ENCODE measurements at places on chromosomes 2 and 18.

DNA sequence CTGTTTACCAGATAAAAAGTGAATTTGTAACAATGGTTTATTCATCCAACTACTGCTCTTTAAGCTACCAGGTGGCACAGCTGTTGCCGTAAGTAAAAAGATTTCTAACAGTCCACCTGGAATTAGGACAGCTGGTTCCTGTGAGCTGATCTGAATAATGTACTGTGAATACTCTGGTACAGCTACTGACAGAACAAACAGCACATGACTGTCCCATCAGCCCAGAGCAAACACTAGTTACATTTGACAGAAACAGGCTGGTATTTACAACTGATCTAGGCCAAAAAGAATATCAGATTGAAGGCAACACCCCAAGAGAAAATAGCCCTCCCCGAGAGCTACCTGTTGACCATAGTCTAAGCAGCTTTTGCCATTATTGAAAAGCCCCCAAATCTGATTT, 840.4 kb downstream of the CPS1 start:
- no peak for DNase-seq

DNA sequence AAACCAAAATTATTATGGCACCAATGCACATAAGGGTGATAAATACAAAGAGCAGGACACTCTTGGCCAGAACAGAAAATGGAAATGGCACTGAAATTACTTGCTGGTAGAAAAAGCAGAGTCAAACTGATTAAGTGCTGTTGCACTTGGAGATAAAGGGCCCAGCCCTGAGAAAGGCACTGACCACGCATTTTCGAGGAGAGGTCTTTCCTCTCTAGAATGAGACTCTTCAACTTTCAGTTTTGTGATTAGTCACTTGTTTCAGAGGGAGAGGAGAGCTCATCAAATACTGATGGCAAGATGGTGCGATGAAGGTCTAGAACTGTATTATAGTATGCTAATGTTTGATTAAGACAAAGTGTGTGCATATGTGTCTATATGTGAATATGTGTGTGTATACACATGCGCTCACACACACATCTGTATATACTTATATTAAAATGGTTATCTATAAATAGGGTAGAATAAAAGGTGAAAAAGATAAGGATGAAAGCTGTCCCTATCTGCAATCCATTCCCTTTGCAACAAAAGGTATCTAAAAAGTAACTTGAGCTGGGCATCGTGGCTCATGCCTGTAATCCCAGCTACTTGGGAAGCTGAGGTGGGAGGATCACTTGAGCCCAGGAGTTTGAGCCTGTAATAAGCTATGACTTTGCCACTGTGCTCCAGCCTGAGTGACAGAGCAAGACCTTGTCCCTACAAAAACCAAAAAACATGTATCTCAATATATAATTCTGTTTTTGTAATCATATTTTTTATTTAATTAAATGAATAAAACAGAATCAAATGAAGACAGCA, 48.8 kb upstream of the ZDBF2 start:
- DNase-seq = no peak

DNA sequence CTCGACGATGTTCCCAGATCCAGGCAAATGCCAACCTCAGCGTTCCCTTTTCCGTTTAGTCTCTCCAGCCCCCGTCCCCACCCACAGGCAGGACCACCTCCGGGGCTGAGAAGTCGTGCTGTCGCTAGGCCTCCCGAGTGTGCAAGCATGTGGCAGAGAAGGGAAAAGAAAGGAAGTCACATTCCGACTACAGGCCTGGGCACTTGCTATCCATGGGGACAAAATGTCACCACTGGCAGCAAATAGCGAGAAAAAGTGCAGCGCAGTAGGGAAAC, 420 bp downstream of the PIGN start:
- no peak for DNase-seq

- no peak for DNase-seq
These were observed 12.6 kb upstream of the KCNG2 start for GRCh38 chr18:79784965-79785770.

DNA sequence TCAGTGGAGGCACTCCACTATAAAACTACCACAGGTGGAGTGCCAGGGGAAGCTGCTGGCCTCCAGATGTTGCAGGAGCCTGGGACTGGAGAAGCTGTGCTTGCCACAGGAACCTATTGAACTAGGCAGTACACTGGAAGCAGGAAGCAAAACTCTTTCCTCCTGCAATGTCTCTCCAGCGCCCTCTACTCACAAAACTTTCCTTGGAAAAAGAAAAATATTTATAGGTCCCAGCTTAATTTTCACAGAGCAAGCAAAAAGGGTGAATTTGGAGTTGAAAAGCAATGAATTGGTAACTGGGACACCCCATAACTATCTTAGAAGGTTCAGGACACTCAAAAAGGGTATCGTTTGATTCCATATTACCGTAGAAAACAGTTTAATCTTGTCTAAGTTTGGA, 33.2 kb upstream of the REEP1 start:
- no peak for DNase-seq

GRCh38 chr2:24675338-24675737, 117.9 kb downstream of the PTRHD1 start:
- DNase-seq = no peak

- DNase-seq = no peak
These were observed 13.3 kb upstream of the LCLAT1 start for GRCh38 chr2:30433541-30434299.

DNA sequence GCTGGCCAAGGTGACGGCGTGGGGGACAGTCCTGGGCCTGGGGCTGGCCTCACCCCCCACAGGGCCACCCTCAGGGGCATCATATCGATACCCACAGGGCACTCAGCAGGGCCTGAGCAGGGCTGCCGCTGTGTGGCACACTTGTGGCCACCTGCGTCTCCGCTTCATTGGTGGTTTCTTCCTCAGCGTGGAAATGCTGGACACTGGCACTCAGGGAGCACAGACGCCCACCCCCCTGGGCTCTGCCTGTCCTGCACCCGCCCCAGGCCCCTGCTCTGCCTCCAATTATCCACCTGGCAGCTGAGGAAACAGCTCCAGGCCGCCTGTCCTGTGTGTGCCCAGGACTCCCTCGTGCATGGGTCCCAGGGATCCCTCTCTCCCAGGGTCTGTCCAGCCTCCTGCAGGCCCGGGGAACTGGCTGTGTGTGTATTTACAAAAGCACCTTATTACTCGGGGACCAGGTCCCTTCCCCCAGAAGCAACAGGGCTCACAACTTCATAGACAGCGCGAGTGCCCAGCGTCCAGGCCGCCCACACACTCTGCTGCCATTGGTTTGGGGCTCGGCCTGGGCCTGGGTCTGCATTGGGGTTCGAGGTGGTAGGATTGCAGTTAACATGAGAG, 13.1 kb downstream of the CROCC2 start:
- DNase-seq = no peak

DNA sequence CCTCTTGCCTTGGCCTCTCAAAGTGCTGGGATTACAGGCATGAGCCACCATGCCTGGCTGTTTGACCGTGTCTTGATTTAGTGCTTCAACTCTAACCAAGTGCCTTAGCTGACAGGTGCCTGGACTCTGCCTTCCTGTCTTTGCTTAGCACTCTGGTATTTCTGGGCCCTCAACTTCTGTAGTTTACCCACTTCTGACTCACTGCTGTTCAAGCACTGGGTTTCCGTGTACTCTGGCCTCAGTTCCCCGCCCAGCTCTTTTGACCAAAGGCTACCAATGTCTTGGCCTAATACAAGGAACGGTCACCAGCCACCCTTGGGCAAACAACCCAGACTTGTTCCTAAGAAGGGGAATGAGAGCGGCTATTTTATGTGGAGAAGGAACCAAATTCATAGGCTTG, 35.7 kb upstream of the CABLES1 start:
- DNase-seq = no peak

DNA sequence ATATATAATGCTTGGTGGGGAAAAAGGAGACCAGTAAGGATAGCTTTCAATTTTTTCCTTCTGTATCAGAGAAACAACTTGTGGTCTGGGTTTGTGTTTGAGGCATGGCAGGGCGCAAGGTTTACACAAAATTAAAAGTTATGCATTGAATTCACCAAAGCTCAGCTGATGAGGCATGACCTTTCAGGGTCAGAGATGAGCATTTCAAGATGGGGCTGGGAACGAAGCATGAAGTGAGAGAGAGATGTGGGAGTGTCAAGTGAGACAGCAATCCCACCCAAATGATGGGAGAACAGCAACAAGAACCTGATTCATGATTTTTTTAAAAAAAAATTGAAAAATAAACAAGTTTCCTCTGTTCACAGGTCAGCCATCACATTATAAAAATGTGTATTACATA, 4.9 kb downstream of the GPR55 start:
- no peak for DNase-seq

DNA sequence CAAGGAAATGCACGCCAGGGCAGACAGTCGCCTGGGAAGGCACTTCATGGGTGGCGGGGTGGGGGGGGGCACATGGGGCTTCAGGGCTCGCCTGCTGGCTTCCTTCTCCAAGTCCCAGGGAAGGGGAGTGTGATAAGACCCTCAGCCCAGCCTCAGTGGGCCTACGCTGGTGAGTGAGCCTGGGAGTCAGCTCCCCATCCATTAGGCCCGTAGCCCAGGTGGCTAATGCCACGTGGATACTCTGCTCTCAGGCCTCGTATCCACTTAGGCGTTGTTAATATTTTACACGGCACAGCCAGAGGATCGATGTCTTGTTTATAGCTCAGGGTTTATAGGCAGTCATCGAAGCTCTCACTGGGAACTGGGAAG, 47.1 kb downstream of the KCNIP3 start:
- no peak for DNase-seq

- no peak for DNase-seq
These were observed 13.7 kb downstream of the DOCK10 start for GRCh38 chr2:225028572-225028971.

DNA sequence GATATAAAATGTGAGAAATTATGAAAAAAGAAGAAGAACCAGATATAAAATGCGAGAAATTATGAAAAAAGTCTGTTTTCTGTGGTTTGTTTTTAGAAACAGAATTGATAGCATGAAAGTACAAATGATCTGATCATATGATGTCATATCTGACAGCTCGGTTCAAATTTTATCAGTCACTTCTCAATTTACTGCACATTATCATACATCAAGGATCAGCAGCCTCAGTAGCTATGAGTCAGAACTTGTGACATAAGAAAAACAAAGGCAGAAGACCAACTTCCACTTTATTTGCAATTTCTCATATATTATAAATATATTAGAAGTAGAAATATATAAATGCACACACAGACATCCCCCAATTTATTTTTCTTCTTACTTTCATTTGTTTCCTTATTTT, 634.0 kb downstream of the LRP1B start:
- DNase-seq = no peak

- no peak for DNase-seq
These were observed 77.3 kb downstream of the KLHL14 start for GRCh38 chr18:32695534-32695933.

DNA sequence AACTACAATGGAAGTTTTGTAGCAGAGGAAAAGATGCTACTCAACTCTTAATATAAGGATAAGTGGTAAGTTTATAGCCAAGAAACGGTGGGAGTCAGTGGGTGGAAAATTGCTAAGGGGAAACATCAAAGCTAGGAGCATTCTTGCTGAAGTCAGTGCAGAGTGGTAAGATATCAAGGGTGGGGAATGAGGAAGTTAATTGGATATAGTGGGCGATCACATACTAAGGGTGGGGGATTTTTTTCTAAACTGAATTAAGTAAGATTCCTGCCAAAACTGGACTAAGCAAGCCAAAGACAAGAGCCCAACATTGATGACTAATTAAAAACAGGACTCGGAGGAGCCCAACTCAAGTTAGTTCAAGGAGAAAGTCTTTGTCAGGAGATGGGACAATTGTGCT, 525.4 kb downstream of the CCDC85A start:
- DNase-seq = no peak

- DNase-seq = no peak
These were observed 113.0 kb downstream of the RBMS1 start for GRCh38 chr2:160380611-160381010.

- DNase-seq = no peak
These were observed 8.2 kb downstream of the MXD1 start for GRCh38 chr2:69923116-69923515.
